Suppressor macrophage (primary cell): ENCODE measurements at places on chromosomes 6 and 20.

DNA sequence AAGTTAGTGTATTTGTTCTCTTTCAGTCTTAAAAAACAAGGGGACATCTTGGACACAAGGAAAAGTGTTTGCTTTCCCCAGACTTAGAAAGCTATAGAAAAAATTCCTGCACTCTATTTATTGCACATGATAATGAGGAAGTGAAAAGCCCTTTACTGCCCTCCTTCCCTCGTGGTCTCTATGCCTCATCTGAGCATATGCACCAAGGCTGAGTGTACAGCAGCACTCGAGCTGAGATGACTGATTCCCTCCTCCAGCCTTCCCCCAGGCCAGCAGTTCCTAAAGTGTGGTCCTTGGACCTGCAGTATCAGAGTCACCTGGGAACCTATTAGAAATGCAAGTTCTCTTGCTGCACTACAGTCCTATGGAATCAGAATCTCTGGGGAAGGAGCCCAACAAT lies 14.3 kb upstream of the LAMP5 start:
- DNase-seq: peak; percentile 91

DNA sequence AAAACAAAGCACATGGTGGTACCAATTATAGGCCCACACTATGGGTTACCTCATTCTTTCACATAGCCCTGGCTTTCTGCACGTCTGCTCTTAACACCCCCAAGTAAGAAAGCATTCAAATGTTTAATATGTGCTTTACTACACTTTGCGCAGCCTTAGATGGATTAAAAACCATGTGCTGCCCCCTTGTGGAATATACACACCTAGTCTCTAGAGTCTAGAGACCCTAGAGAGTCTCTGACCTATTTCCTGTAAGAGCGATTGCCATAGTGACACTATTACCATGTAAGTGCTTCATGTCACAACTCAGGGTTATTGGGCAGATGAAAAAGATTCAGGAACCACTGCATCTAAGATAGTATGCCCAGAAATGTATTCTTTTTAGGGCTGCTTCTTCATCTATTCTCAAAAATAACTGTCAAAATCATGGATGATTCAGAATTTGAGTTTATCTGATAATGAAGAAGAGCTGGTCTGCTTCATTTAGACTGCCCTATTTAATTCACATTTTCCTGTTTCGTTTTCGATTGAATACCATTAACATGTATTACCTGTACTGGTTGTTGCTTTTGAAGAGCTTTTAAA lies 186.3 kb downstream of the ADGB start:
- DNase-seq: peak; percentile 55

GRCh38 chr6:45430590-45431202 lies 53.0 kb upstream of the SUPT3H start:
- DNase-seq: no peak

DNA sequence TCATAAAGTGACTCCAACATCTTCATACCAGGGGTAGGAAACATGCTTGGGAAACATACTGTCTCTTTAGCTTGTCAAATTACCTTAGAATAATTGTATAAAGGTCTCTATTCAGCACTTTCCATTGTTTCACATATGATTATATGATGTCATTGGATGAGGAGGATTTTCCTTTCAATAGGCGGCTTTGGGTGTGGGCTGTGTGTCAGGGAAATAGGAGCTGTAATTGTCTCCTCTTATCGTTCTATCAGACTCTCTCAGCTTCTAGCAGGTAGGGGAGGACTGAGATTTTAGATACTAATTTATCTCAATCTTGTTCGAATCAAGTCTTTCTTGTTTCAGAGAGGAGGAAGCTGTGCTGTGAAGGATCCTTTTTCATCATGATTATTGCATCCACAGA lies 179.4 kb upstream of the OLIG3 start:
- DNase-seq: no peak

DNA sequence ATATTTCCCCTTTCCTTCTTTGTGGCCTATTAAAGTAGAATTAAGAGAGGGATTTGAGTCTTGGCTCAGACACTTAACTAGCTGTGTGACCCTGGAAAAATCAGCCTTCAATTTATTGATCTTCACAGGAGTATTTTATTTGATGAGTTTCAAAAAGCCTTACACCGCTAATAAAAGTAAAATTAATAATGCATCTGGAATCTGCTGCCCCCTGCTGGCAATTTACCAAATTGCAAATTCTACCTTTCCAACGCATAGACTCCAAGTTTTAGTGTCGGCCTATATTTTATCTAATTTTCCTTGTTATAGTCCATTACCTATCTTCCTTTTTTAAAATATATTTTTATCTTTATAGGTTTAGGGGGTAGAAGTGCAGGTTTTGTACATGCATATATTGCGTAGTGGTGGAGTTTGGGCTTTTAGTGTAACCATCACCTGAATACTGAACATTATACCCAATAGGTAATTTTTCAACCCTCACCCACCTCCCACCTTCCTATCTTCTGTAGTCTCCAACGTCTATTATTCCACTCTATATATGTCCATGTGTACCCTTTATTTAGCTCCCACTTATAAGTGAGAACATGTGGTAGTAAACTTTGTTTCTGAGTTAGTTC lies 46.3 kb downstream of the GOPC start:
- peak; percentile 62 for DNase-seq

- peak; percentile 75 for DNase-seq
Measured at GRCh38 chr6:26022132-26022472, 59.5 kb downstream of the TRIM38 start.

DNA sequence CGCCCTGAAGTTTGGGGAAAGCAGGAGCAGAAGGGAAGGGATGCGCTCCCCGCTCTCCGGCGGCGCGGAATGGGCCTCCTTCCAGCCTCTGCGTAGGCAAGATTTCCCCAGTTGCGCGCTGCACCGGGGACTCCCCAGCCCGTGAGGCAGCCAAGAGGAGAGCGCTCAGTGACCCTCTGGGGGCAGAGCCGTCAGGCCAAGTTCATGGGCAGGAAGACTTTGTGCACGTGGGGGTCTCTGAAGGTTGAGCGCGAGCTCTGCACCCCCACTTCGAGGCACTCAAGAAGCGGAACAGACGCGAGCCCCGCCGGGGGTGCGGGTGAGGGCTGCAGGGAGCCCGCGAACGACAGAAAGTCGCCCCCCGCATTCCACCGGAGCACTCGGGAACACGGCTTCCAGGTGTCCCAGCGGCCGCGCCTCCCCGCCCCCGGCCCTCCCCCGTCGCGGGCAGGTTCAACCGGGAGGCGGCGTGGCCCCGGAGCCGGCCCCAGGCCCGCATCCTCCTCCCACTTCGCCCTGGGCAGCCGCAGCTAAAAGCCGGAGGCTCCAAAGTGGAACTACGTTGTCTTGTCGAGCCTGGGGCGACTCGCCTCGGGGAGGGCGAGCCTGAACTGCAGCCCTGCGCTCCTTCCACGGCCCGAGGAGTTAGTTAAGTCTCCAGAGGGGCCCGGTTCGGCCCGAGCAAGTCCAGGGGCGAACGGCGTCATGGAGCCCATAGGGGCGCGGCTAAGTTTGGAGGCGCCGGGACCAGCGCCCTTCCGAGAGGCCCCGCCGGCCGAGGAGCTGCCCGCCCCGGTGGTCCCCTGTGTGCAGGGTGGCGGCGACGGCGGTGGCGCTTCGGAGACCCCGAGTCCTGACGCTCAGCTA lies at the start of gene PPP1R3G:
Gene PPP1R3G (plus strand): TSS at position 561 of the 867 bp plus-strand sequence. CDS start 145 bp downstream, at position 706.
- peak; percentile 65 for DNase-seq

DNA sequence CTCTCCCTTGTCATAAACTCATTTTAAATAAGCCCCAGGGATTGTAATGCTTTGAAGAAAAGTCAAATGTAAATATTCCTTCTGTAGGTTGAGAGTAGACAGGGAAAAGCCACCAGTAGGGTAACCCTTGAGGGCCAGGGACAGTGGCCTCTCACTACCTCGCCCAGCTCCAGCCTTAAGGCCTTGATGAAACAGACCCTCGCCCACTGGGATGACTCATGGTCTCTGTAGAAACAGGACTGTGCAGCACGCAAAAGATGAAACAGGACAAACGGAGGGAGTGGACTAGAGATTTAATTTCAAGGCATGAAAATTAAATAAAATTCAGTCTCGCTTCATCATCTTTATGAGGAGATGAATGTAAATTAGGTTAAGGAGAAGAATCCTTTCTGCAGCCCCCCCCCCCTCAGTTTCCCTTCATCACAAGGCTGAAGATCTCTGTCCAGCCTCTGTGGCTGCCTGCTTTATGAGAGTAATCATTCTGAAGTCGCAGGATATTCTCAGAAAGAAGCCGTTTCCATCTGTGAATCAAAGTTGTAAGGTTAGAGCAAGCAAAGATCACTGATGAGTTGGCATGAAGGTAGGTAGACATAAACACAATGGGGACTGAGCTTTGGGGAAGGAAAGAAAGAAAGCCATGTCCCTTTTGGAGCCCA lies 60.4 kb downstream of the TMEM200A start:
- DNase-seq: no peak

GRCh38 chr20:7346562-7346961 lies 579.1 kb downstream of the BMP2 start:
- no peak for DNase-seq

DNA sequence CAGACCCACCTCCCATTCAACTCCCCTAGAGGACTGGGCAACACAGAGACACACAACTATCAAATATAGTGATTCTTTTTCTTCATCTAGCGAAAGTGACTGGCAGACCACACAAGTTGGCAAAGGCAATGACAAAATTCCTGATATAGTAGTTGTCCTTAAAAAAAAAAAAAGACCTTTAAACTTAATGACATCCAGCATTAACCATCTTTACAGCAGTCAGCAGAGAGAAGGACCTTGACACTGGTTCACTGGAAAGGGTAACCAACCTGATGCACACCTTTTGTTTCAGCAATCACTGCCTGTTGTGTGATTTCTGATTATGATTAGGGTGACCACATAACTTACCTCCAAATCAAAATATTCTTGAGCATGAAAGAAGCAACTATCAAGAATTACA lies 1.7 kb upstream of the CNKSR3 start:
- DNase-seq: no peak

DNA sequence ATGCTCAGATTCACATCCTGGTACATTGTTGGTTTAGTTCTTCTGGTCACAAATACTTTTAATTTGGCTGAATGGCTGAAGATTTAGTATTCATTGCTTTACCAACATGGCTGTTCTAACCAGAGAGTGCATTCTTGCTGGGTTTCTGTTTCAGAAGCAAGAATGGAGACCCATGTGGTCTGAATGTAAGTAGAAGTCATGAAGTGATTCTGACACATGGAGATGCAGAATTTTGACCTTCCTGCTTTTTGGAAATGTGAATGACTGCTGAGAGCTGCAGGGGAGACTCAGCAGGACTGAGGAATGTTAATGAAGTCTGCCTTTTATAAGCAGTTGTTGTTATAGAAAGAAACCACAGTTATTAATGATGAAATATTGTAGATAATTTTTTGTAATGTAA lies 576.1 kb upstream of the MARCKS start:
- no peak for DNase-seq

- no peak for DNase-seq
Measured at GRCh38 chr20:29690274-29690673, 1567.2 kb upstream of the DEFB115 start.

- DNase-seq: no peak
Measured at GRCh38 chr6:167308207-167308606, 16.7 kb upstream of the TTLL2 start.

DNA sequence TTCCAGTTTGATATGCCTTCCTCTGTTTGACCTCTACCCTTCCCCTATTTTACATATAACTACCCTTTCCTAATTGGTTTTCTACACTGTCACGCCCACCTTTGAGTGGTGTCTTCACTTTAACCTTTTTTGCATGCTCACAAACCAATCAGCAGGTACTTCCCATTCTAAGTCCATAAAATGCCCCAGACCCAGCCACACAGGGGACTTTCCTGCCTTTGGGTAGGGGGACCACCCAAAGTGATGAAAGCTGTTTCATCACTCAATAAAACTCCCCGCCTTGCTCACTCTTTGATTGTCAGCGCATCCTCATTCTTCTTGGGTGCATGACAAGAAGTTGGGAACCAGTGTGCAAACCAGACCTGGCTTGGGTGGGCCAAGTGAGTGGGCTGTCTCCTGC lies 20.5 kb upstream of the SNRPC start:
- DNase-seq: no peak

- DNase-seq: no peak
Measured at GRCh38 chr6:45423111-45423823, 45.5 kb upstream of the SUPT3H start.
